EH (cell line): ENCODE measurements at places on chromosomes 6 and 20.

DNA sequence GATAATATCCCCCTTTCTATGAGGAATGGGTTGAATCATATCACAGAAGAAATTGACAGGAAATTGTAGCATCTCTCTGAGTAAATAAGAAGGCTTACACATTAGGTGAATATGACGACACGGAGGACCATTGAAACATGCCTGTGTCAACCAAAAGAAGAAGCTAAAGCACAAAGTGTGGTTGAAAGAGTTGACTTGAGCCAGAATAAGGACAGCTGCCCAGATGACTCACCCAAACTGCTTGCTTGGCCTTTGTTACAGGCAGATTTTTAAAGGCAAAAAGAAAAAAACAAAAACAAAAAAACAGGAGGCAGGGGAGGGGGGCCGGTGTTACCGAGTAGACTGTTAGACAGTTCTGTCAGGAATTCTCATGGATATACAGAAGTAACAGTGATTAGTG is 129.8 kb upstream of the EDN1 start:
- peak; percentile 73 for DNase-seq

DNA sequence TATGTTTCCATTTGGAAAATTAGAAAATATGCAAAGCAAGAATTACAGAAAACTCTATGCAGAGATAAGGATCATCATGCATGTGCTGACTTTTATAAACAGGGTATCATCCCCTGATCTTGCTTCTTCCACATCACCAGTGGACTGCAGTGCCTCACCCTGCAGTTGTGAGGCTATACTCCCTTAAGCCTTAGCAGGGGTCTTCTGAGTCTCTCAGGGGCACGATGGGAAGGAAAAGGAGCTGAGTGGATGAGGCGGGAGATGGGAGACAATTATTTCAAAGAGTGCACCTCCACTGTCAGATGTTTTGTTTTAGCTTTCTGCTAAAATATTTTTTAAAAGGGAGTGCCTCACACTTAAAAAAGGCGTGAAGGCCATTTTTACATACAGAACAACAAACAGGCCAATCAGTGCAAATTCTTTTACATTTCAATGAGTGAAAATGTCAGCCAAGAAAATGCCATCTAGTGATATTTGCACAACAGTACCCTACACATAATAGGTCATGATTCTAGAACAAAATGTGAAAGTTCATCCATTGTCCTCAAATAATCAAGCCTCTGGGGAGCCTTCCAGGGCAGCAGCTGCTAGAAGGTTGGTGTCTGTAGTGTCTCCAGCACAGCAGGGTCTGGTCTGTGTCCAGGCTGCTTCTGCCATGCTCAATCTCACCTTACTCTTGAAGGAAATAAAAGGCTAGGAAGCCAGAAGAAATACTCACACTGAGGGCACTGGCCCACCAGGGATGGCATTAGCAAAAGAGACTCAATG is 13.2 kb upstream of the SERPINB9 start:
- DNase-seq, result no peak

GRCh38 chr6:131565056-131565455 is 8.0 kb upstream of the ARG1 start:
- no peak for DNase-seq

DNA sequence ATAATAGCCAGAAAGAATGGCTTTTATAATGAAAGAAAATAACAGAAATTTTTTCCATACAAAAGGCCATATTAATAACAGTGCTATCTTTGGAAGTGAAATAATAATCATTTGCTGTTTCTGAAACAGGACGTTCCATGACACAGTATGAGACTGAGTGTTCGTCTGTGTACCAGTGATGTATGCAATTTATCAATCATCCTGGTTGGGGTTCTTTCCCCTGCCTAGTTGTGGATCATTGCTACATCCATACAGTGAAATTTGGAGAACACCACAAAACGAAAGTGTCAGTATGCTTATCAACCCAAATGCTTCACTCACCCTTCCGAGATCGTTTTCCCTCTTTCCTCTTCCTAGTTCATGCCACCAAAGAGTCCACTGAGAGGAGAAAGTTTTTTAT is 151.4 kb upstream of the PRDM1 start:
- DNase-seq, result no peak

DNA sequence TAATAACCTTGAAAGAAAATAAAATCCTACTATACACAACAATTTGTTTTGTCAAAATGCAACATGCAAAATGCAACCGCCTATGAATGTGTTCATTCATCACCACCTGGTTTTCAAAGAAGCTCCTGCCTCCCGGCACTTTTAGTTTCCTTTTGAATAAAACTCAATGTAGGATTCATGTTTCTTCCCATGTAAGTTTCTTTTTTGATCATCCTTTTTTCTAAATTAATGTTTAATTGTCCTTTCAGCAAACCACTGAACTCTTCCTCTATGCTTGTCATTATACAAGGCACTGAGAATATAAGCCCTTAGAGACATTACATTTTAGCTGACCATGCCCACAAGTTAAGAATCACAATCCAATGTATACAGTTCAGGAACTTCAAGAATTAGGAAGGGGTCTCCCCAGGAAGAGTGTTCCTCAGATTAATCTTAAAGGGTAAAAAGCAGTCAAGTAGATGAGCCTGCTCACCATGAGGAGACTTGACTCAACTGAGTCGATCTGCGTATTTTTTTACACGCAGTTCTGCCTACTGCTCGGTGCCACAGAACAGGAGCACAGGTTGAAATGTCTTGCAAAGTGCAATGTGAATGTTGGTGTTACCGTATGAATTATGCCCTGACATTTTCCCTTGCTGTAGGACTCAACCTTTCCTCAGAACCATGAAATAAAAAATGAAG is 7.2 kb upstream of the THEMIS start:
- DNase-seq, result no peak
